GM12878 (cell line): ENCODE measurements at places on chromosomes 4 and X. TPM values are rescaled to one million over a fixed set of nuclear protein-coding genes. Genes with fewer than 3 reads are reported as not detected.

DNAAF6 gene
- total RNA-seq = not detected in 2 replicates

DNA sequence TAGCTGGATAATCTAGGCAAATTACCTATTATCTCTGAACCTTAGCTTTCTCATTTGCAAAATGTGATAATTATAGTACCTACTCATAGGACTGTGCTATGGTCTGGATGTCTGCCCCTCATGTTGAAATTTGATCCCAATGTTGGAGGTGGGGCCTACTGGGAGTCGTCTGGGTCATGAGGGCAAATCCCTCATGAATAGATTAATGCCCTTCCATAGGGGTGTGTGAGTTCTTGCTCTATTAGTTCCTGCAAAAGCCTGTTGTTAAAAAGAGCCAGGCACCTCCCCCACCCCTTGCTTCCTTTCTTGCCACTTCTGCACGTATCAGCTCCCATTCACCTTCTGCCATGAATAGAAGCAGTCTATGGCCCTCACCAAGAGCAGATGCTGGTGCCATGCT is 73.9 kb downstream of the SERTM2 start:
- no peak overlapping the region for H3K4me3 ChIP-seq
- H3K27me3 ChIP-seq = no peaks in the 10 kb centered on the region
- H3K27ac ChIP-seq = no peak overlapping the region
- no peak for DNase-seq
- H3K36me3 ChIP-seq = no peaks in the 10 kb centered on the region

DNA sequence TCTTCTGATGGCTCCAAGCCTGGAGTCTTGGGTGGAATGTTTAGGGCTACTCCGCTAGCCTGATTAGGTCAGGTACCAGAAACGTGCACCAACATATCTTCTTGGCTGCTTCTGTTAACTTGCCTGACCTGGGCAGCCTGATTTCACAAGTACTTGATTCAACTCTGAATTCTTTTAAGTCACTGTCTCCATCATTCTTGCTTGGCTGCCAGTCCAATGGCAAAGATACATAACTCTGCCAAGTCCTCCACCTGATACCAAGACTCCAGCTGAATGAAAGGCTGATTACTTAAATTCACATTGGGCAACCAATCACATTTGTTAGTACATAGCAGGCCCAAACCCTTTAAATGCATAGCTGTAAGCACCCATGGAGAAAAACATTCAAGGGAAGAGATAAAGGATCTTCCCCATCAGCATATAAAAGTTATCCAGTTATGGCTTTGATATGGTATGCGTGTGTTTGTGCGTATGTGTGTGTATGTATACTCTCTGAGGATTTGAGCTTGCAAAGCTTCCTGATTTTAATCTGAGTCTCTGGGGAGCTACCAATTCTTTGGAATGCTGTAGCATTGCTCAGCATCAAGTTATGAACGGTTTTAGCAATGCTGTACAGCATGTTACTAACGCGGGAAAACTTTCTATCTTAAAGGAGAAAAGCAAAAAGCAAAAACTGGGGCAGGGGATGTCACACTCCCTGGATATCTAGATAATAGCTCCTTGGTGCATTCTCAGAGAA is 917.2 kb downstream of the DMD start:
- H3K27me3 ChIP-seq = no peaks in the 10 kb centered on the region
- DNase-seq = no peak
- H3K27ac ChIP-seq = no peak overlapping the region
- no peak overlapping the region for H3K4me3 ChIP-seq
- no peaks in the 10 kb centered on the region for H3K36me3 ChIP-seq
- no peaks in the 10 kb centered on the region for H3K4me1 ChIP-seq

DNA sequence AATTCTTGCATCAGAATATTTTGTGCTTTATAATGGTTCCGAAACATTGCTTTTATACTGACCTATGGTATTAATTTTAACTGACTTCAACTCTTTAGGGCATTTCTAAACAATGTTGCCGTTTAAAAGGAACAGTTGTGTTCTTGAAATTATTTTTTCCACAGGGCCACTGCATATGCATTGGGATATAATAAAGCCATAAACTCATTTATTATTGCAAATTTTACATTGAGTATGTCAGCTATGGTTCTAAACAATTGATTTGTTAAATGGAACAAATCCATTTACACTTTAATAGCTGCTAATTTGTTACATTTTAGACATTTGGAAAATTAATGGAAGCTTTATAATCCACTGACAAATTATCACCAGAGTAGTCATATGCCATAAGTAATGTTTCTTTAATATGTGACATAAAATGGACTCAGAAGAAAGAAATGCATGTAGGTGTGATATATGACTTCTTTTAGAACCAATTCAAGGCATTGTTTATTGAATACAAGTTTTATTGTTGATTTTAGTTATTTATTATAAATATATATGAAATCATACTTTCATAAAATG is 553.3 kb downstream of the TLL1 start:
- no peaks in the 10 kb centered on the region for H3K4me1 ChIP-seq
- no peaks in the 10 kb centered on the region for H3K36me3 ChIP-seq
- no peak for DNase-seq

DNA sequence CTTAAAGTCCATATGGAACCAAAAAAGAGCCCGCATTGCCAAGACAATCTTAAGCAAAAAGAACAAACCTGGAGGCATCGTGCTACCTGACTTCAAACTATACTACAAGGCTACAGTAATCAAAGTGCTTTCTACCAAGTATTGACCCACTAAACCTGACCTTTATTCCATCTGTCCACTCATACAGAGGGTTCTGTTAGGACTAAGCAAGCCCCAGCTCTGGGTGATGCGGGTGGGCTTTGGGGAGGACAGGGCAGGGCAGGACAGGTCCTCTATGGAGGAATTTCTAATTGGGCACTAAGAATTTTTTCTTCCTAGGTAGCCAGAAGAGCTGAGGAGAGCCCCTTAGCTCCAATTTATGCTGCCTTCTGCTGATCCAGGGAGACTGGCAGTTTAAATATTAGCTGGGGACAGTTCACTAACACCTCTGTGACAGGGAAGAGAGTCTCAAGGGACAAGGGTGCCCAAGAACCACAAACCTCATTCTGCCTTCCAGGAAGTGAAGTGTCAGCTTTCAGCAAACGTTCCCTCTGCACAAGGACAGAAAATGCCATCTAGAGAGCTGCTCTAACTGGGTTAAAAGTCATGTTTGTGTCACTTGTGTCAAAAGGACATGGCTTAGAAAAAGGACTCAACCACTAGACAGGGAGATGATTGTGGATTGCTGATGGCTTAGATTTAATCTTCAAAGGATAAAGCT is 143.2 kb downstream of the KIT start:
- H3K4me1 ChIP-seq = no peaks in the 10 kb centered on the region
- no peak overlapping the region for H3K27ac ChIP-seq
- no peaks in the 10 kb centered on the region for H3K27me3 ChIP-seq
- DNase-seq = no peak
- no peak overlapping the region for H3K4me3 ChIP-seq
- H3K36me3 ChIP-seq = no peaks in the 10 kb centered on the region

DNA sequence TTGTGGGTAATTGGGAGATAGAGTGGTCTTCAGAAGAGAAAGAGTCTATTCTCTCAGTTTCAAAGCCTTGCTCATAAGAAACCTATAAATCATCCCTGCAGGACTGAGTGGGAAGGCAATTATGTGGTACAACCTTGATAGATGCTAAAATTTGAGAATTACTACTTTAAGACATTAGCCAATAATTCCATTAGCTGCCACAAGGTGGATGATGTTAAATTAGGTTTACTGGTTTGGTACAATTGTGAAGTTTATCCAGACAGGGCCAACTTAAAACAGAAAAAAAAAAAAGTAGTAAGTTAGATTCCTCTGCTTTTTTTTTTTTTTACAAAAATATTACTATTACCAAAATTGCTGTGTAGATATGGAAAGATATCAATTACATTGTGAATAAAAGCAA is 73.2 kb upstream of the AMOT start:
- H3K4me3 ChIP-seq = no peak overlapping the region
- no peaks in the 10 kb centered on the region for H3K36me3 ChIP-seq
- no peak overlapping the region for H3K27ac ChIP-seq

NDP gene
- not detected in 2 replicates for total RNA-seq

HEPH gene
- total RNA-seq = 0.35 and 0.41 TPM in 2 replicates

EFHC2 gene
- 0.08 TPM in 1 of 2 replicates, not detected in the other for total RNA-seq

KLHL2 gene
- total RNA-seq = 15.6 and 18.9 TPM in 2 replicates

DNA sequence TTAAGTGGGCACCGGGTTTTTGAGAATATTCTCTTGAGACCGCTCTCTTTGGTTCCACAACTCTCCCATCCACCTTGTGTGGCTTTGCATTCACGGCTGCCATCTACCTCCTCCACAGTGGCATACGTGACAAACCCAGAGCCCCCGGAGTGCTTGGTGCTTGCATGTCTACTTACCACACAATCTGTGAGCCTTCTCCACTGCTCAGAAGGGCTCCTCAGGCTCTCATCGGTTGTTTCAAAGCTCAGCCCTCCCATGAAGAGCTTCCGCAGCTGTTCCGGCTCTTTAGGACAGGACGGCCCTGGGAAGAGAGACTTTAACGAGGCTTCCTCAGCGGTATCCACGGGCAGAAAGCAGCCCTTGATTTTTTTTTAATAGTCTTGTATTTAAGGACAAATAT is 167.6 kb upstream of the ANK2 start:
- no peak overlapping the region for H3K4me3 ChIP-seq
- H3K4me1 ChIP-seq = no peaks in the 10 kb centered on the region
- no peaks in the 10 kb centered on the region for H3K27me3 ChIP-seq
- no peak for DNase-seq
- no peaks in the 10 kb centered on the region for H3K36me3 ChIP-seq
- H3K27ac ChIP-seq = no peak overlapping the region

DNA sequence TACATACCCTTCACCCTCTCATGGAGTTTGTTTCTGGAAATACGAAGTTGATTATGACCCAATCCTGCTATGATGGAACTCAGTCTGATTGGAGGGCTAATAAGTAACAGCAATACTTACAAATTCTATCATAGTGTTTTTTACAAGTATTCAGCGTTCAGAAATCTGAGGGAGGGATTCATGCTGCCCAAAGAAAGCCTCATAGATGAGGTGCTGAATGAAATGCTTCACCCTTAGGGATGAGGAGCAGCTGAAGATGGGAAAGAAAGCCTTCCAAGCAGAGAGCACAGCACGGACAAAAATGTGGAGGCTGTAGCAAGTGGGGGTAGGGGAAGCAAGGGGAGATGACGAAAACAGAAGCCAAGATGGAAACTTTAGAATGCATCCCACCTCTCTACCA is 27.9 kb upstream of the TBC1D1 start:
- H3K27ac ChIP-seq = no peak overlapping the region
- H3K4me3 ChIP-seq = no peak overlapping the region
- no peak for DNase-seq
- H3K27me3 ChIP-seq = no peaks in the 10 kb centered on the region
- no peaks in the 10 kb centered on the region; the same call in 1 of the 2 replicates for H3K4me1 ChIP-seq

DNA sequence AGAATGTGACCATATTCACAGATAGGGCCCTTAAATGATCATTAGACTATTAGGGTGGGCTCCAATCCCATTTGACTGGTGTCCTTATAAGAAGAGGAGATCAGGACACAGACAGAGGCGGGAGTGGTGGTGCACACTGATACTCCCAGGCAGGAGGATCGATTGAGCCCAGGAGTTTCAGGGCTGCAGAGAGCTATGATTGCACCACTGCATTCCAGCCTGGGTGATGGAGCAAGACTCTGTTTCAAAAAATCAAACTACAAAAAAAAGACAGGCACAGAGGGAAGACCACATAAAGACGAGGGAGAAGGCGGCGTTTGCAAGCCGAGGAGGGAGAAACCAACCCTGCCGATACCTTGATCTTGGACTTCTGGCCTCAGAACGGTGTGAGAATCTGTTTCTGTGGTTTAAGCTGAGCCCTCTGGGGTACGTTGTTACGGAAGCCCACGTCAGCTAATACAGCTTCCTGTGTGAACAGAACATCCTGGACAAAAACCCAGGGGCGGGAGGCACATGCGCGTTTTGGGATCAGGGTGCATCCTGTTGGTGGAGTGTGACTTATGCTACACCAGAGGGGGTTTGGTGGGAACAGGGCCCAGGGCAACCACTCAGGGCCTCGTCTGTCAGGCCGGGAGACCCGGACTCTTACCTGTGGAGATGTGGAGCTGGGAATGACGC is 211.8 kb upstream of the PSAPL1 start:
- DNase-seq = no peak
- H3K27me3 ChIP-seq = no peaks in the 10 kb centered on the region
- no peaks in the 10 kb centered on the region for H3K36me3 ChIP-seq

DNA sequence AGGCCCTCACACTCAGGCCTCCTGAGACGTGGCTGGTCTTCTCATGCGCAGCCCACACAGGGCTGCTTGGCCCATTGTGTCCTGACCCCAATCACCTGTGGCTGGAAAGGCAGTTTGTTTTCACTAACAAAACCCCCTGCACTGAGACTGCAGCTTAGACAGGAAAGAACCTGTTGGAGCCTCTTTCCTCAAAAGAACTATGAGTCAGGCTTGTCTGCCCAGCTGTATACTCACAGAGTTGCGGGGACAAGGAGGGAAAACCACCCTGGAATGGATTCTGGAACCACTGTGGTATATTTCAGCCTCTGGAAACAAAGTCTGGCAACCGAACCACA is 5.2 kb upstream of the TMEM156 start:
- no peaks in the 10 kb centered on the region for H3K27me3 ChIP-seq
- peak overlapping the region; percentile 53 for H3K27ac ChIP-seq

GRCh38 chr4:142557239-142557801 is 288.8 kb downstream of the INPP4B start:
- no peaks in the 10 kb centered on the region for H3K4me1 ChIP-seq
- H3K36me3 ChIP-seq = no peaks in the 10 kb centered on the region
- no peak overlapping the region for H3K27ac ChIP-seq
- no peaks in the 10 kb centered on the region for H3K27me3 ChIP-seq

GRCh38 chr4:168633064-168633463 is 136.2 kb downstream of the PALLD start:
- H3K4me3 ChIP-seq = no peak overlapping the region
- no peak overlapping the region for H3K27ac ChIP-seq
- H3K36me3 ChIP-seq = no peaks in the 10 kb centered on the region
- no peak for DNase-seq

GRCh38 chr4:147194114-147194513 is 248.4 kb upstream of the TTC29 start:
- DNase-seq = no peak
- no peaks in the 10 kb centered on the region for H3K36me3 ChIP-seq
- no peaks in the 10 kb centered on the region for H3K4me1 ChIP-seq
- no peak overlapping the region for H3K4me3 ChIP-seq
- no peak overlapping the region for H3K27ac ChIP-seq
- H3K27me3 ChIP-seq = no peaks in the 10 kb centered on the region

- H3K4me1 ChIP-seq = no peaks in the 10 kb centered on the region
- no peaks in the 10 kb centered on the region for H3K36me3 ChIP-seq
- H3K4me3 ChIP-seq = no peak overlapping the region
- no peaks in the 10 kb centered on the region for H3K27me3 ChIP-seq
Measured at GRCh38 chr4:7595934-7596461, 161.3 kb upstream of the PSAPL1 start.

BCORL1 gene
- total RNA-seq = 6.1 and 7.2 TPM in 2 replicates

ZNF157 gene
- 0.11 TPM in 1 of 2 replicates, not detected in the other for total RNA-seq

DNA sequence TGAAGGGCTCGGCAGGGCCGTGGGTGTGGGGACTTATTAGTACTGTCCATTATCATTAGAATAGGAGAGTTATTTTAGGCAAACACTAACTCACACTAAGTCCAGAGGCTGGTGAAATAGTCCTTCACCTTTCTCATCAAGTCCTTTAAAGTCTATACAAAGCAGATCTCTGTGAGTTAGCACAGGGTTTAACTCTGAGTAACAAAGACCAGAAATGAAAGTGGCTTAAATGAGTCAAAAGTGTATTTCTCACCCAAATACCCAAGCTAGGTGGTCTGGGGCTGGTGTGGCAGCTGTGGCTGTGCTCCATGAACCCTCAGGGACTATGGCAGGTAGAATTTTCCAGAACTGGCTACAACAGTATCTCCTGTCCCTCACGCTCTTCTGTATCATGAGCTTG is 263.2 kb downstream of the BCOR start:
- H3K4me3 ChIP-seq = no peak overlapping the region
- no peaks in the 10 kb centered on the region for H3K4me1 ChIP-seq
- no peak overlapping the region for H3K27ac ChIP-seq
- DNase-seq = no peak
- no peaks in the 10 kb centered on the region for H3K36me3 ChIP-seq

RASL11B gene
- total RNA-seq = not detected in 2 replicates
